Skeletal muscle cell (primary cell): ENCODE measurements at places on chromosomes 6 and 20.

- DNase-seq, result peak; percentile 17
Observed at GRCh38 chr6:33082702-33083101, 6.9 kb downstream of the HLA-DPB1 start.

DNA sequence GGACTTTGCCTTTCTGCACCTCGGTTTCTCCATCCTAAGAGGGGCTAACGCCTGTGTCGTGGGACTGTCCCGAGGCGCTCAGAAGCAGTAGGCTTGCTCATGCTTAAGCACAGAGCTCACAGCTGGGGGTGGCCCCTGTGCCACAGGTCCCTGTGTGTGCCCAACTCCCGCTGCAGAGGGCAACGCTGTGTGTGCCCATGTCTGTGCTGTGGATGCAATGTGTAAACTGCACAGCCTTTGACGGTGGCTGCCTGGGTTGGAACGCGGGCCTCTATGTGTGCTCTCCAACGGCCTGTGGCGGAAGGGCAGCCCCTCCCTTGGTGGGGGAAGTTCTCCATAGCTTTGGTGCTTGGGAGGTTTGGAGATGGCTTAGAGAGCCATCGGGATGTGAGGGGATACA is 10.7 kb upstream of the GATA5 start:
- DNase-seq, result no peak

DNA sequence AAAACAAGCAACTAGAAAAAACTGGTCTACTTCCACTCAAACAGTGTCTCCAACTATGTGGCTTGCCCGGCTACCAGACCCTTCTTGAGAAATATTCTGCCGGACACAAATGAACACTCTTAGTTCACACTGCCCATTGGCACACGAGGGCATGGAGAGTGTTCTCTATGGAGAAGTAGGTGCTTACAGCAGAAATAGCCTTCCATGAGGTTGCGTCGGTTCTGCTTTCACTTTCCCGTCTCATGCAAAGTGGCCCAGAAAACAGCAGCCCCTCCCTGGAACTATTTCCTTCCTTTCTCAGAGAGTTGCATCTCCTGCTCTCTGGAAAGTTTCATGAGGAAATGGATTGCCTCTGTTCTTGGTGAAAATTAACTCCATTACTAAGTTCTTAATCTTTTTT is 9.5 kb upstream of the HLA-DOA start:
- peak; percentile 9 for DNase-seq

GRCh38 chr6:33727932-33728331 is 16.4 kb upstream of the UQCC2 start:
- no peak for DNase-seq

DNA sequence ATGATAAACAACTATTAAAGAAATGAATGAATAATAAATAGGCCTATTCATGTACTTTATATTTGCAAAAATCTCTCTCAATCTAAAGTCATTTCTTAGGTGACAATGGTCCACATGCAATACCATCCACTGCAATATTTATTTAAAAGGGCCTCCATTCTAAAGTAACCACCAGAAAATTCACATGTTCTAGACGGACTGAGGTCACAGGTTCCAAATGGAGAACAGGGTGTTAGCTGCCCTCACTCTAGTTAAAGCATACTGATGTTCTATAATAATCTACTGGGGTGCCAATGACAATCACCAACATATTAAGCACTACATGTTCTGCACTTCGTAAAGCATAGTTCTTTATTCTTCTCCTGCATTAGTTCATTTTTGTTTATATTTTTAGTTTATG is 1.2 kb downstream of the HBS1L start:
- no peak for DNase-seq

DNA sequence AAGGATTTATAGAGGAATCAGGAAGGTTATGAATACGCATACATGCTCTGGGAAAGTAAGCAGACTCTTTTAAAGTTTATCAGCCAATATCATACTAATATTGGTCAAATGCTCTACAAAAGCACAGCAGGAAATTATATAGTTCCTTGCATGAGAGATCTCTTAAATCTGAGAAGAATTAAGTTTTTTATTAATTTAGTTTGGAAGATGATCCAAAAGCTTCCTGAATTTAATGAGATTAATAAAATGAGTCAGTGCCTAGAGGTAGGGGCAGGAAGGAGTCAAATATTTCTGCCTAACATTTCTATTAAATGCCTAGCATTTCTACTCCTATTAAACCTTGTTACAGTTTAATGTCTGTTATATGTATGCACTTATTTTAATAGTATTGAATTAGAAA is 1608.2 kb downstream of the GRIK2 start:
- DNase-seq, result no peak

DNA sequence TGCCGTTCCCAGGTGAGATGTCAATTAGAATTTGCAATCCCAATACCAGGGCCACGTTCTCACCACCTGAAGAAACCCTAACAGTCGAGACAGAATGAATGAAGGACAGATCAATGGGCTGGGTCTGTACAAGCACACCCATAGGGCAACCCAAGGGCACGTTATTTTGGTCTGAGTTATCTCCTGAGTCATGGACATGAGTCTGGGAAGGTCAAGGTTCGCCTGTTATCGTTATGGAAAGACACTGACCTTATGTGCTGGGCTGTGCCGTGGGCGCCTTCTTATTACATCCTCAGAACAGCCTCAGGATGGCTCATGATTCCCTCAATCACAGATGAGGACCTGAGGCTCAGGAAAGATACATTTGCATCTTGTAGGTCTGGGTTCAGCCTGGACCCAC is 175.0 kb upstream of the SULF2 start:
- no peak for DNase-seq

- DNase-seq, result no peak
Observed at GRCh38 chr6:107820338-107821261, 3.5 kb downstream of the SCML4 start.

DNA sequence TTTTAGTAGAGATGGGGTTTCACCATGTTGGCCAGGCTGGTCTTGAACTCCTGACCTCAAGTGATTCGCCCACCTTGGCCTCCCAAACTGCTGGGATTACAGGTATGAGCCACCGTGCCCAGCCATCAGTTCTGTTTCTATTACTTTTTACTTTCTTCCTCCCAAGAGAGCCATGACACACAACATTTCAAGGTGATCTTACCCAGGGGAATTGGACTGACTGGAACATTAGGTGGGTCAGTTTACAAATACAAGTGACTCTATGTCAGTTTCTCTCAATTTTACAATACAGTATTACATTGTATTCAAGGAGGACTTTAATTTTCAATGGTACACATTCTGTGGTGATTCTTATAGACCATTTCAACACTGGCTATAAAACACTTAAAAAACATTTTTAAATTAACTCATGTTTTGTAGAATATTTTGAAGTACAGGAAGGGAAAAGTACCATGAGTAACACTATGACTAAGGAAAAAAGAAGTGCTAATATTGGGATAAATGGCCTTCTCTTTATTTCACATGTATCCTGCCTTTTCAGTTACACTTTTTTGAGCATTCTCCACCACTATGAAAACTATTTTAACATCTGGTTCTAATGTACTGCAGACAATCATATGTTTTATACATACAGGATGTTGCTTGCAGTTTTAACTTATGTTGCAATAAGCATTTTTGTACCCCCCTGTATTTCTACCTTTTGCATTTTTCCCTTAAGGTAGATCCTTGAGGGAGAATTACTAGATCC is 8.4 kb downstream of the TPBG start:
- peak; percentile 26 for DNase-seq

DNA sequence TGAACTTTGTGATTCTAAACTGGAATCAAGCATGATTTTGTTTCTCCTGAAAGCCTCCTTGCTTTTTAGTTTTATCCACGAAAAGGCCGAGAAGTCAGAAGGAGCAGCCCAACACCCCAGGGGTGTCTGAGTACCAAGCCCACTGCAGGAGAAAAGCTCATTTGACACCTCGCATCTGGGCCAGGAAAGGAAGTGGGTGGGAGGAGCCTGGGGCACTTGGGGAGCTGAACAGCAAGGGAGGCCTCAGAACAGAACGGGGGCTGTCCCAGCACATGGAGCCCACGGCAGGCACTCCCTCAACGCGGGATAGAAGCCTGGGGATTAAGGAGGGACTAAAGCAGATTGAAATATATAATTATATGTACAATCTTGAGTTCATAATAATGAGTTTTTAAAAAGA is 6.6 kb downstream of the KIF25 start:
- DNase-seq, result no peak

DNA sequence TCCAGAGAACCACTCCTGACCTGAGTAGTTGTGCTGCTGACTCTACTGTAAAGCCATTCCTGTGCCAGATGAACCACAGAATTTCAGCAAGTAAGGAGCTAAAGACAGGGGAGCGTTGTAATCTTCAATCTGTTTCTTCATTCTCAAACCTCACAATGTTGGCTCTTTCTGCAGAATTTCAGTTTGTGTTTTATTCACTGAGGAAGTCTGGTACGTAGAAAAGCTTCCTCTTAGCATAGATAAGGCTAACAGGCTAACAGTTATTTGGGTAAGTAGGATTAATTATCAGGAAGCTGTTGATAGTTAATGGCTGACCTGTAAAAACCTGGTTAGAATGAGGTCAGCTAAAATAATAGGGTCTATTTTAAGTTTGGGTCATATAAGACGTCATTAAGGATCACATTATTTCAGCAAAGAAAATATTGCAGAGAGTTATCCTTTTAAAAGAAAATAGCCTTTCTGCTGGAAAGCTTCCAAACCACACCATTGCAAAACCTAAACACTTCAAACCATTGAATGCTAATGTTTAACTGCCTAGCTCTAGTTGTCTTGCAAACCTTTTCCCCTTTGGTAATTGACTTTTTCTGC is 14.1 kb upstream of the TENT5A start:
- DNase-seq, result peak; percentile 86

- no peak for DNase-seq
Observed at GRCh38 chr6:108656836-108657235, 96.1 kb downstream of the FOXO3 start.

GRCh38 chr6:32492351-32492750 is 37.7 kb downstream of the HLA-DRB5 start:
- DNase-seq, result no peak

- no peak for DNase-seq
Observed at GRCh38 chr20:18466574-18466893, 296 bp downstream of the DZANK1 start.

DNA sequence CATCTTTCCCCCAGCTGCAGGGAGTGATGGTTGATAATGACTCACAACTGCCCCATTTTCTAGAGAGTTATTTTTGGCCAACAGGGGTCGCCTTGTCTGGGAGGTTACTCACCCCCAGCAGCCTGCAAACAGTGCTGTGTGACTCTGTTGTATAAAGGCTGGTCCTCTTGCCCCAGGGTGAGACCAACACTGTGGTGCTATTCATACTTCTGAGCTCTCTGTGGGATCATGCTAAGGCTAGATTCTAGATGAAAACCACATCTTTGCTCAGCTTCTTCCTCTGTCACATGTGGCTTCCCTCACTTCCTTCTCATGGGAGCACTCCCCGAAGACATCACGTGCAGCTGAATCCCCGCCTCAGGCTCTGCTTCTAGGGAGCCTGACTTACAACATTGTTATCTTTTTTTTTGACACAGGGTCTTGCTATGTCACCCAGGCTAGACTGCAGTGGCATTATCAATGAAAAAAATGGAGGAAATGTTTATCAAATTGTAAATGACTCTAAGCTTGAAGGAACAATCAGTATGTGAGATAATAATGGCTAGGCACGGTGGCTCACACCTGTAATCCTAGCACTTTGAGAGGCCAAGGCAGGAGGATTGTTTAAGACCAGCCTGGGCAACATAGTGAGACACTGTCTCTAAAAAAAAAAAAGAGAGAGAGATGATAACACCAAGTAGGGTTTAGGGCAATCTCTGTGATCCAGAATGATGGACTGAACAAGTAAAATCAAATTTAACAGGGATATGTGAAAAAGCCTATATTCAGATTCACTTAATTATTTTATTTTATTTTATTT is 55.7 kb upstream of the SLC23A2 start:
- DNase-seq, result no peak

GRCh38 chr6:64679416-64679815 is 1027.6 kb downstream of the EYS start:
- no peak for DNase-seq

DNA sequence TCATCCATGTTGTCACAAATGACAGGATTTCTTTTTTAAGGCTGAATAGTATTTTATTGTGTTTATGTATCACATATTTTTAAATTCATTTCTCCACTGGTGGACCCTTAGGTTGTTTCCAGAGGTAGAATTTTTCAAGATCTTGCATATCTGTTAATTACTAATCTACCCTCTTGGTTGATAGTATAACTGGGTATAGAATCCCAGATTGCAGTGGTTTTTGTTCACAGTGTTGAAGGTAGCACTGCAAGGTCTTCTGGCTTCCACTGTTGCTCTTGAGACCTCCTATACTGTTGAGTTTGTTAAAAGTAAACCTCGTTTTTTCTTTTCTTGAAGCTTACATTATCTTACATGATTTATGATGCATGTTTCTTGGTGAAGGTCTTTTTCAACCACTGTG is 22.9 kb downstream of the CDC5L start:
- DNase-seq, result no peak

DNA sequence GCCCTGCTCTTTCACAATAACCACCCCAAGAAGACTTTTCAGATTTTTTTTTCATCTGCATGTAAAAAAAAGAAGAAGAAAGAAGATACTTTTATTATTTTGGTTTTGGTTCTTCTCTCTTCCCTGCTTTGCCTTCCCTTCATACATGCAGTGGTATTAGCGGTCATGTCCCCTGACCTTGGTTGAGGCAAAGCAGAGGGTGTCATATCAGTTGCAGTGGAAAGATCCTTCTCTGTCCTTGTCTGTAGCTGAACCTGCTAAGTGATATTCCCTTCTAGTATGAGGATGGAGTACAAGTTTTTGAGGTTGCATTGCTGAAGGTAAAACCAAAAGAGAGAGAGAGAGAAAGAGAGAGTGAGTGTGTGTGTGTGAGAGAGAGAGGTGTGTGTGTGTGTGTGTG is 345.7 kb downstream of the UTRN start:
- DNase-seq, result no peak

DNA sequence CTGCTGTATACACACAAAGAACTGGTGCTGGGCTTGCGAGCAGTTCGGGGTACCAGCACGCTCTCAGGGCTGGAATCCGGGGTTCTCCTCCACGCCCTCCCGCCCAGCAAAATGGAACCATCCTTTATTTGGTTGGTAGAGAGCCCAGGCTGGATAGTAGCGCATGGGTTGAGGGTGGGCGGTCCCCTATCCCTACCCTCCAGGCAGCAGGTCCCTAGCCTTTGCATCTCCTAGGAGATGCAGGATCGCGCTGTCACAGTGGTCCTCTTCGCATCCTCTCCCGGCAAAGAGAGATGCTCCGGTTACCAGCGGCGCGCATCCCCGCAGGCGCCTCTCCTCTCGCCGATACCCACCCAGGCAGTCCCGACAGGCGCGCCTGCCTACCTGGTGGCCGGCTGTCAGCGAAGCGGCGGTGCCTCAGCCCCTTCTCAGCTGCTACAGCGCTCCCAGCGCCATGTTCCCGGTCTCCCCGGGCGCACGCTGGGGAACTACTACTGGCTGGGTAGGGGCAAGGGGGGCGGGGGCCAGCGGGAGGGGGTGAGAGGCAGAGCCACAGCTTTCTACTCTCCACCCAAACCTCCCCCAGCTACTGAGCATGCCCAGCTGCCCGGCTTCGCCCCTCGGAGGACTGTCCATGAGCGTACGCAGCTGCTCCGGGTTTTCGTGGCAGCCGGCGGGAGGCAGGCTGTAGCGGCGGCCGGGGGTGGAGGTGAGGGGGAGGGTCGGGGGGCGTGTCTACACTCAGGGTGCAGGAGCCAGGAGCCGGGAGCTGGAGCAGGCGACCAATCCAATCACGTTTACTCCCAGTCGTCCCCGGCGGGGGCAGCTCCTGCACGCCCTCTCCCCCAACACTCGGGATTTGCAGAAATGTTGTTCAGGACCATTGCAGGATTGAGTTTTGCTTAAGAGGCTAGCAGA is at the start of gene PAK5:
Gene PAK5 (minus strand): TSS at position 699 of the 918 bp plus-strand sequence. CDS start 194,748 bp downstream, outside the sequence.
- DNase-seq, result no peak
